ENCODE measurements at places on chromosomes 13 and 19.
A peak's percentile ranks its signal among the peaks of the same experiment; 100 is the strongest.

DNA sequence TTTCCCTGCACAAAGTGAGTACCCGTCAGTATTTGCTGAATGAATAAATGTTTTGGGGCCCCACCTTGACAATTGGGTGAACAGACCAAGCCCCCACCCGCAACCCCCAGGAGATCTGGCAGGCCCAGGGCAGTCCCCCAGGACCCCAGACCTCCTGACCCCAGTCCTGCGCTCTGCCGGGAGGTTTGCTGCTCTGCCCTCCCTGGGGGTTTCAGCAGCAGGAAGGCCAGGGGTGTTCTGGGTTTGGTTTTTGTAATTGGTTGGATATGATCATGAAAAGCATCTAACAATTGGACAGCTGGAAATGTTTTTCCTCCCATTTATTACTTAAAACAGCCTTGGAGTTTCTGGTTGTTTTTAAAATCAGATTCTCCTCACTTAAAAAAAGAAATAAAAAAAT lies 193.8 kb downstream of the URI1 start:
- no peak for DNase-seq

- DNase-seq = no peak
These were observed 862.1 kb downstream of the OLFM4 start for GRCh38 chr13:53890696-53891095.

GRCh38 chr19:41956621-41957020 lies 2.5 kb downstream of the RABAC1 start:
- no peak for DNase-seq

GRCh38 chr19:15666883-15667282 lies 6.0 kb upstream of the CYP4F12 start:
- no peak for DNase-seq

GRCh38 chr19:13398780-13399726 lies 107.2 kb downstream of the CACNA1A start:
- peak; percentile 40 for DNase-seq

GRCh38 chr13:77300176-77301037 lies 26.5 kb downstream of the MYCBP2 start:
- DNase-seq = no peak

- peak; percentile 96 for DNase-seq
These were observed at the start of gene ZNF554 for GRCh38 chr19:2819540-2820111. Gene ZNF554, plus strand, starts transcription at chr19:2819868. Its CDS starts 204 bp downstream, at chr19:2820072.

DNA sequence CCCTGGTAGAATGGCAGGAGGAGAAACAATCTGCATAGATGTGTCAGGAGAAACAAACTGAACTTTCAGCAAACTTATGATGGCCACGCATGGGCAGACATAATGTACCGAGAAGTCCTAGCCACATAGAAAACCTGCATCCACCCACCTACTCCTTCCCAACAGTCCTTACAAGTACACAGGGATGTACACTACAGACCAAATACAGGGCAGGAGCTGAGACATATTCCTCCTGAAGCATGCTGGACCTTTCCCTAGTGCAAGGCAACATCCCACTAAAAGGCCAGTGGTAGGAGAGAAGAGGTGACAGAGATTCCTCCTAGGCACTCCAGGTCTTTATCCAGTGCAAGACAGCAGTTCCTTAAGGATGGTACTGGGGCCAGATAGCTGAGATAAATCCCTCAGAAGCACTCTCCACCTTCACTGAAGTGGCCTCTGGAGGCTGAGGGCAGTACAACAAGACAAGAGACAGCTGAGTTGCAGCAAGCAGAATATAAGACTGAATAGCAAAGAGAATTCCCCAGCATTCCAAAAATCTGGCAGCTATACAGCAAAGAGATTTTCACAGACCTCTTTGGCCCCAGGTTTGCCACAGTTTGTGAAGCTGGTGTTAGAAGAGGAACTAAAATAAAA lies 18.3 kb downstream of the VWA8 start:
- no peak for DNase-seq

DNA sequence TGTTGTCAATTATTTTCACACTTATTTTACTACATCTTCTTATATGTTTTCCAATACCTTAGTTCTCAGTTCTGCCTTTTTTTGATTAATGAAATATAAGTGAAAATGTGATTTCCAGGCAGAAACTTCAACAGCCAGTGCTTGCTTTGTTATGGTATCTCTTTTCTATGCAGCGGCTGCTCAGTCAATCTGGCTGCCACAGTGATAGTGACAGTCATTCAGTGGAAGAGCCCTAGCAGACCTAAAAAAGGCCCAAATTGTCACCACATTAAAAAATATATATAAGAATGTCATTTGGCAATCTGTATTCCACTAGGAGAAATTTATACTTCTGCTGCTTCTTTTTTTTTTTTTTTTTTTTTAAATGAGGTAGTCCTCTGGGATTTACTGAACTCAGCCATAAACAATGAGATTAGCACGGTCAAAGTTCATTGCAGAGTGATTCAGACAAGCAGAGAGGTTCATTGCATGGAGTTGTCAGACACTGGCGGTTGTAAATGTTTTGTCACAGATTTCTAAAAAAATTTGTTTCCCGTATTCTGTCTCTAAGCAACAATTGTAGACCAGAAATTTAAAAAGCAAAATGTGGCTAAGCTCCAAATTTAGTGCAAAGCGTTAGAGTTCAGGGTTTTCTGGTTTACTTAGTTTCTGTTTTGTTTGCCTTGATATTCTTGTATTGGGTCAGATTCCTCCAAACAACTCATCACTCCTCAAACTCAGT lies 94.7 kb upstream of the PRR20A start:
- DNase-seq = no peak

GRCh38 chr19:35153701-35154524 lies 622 bp upstream of the FXYD5 start:
- DNase-seq = no peak

All from NCI-H2081 (cell line).